Cortex of kidney (tissue), 1 donor: ENCODE measurements at places on chromosomes 6 and 20.

- no peak for DNase-seq
These were observed 7.6 kb upstream of the RNF114 start for GRCh38 chr20:49928411-49929141.

DNA sequence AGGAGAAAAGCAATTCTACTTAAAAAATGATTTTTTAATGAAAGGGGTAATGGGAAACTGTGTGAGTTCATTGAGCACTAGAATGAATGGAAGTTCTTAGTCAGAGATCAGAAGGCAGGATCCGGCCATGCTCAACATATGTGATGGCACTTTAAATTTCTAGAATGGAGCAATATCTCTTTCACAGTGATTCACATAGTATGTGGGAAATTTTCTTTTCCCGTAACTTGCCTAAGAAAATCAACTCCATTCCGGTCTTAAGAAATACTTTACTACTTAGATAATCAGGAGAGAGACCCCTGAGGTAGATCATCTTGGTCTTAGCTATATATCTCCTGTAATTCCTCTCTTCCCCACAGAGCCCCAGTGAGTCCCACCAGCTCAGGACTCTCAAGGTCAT is 131.8 kb downstream of the SCML4 start:
- no peak for DNase-seq

DNA sequence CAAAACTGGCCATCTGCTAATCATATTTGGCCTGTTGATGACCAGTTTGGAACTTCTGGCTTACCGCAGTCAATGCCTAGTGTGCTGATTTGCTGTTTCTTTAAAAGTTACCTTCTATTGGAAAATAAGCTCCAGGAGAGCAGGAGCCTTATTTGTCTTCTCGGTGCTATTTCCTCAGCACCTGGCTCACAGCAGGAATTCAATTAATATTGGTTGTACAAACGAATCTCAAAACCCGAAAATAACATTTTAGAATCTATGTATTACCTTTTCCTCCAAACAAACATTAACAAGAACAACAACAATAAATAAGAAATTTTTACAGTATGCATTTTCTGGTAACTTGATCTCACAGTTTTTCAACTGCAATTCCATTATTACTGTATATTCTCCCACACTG is 1080.7 kb upstream of the MAP3K7 start:
- DNase-seq, result no peak

DNA sequence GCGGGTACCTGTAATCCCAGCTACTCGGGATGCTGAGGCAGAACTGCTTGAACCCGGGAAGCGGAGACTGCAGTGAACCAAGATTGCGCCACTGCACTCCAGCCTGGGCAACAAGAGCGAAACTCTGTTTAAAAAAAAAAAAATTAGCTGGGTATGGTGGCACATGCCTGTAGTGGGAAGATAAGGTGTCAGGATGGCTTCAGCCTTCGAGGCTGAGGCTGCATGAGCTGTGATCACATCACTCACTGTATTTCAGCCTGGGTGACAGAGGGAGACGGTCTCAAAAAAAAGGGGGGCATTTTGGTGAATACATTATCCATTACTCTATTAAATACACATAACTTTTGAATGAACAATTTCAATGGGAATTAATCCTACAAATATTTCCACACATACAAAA is 32.4 kb downstream of the SNX3 start:
- DNase-seq, result no peak

GRCh38 chr6:49097116-49097515 is 365.9 kb downstream of the MMUT start:
- no peak for DNase-seq

DNA sequence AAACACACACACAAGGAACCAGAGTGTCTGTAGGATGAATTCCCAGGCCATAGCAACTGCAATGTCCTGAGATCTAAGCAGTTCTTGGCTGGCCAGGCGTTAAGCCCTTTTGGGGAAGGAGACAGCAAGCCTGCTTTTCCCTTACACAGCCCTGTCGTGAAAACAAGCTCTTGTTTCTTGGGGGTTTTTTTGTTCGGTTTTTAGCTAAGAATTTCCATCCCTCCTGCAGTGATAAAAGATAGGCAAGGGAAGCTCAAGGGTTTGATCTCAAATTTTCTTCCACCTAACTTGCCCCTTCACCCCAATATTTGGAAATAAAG is 1.5 kb downstream of the TNFRSF21 start:
- no peak for DNase-seq

- no peak for DNase-seq
These were observed 71.8 kb downstream of the ARHGAP18 start for GRCh38 chr6:129638055-129638684.

GRCh38 chr6:150667977-150668716 is 68.5 kb downstream of the PLEKHG1 start:
- no peak for DNase-seq

DNA sequence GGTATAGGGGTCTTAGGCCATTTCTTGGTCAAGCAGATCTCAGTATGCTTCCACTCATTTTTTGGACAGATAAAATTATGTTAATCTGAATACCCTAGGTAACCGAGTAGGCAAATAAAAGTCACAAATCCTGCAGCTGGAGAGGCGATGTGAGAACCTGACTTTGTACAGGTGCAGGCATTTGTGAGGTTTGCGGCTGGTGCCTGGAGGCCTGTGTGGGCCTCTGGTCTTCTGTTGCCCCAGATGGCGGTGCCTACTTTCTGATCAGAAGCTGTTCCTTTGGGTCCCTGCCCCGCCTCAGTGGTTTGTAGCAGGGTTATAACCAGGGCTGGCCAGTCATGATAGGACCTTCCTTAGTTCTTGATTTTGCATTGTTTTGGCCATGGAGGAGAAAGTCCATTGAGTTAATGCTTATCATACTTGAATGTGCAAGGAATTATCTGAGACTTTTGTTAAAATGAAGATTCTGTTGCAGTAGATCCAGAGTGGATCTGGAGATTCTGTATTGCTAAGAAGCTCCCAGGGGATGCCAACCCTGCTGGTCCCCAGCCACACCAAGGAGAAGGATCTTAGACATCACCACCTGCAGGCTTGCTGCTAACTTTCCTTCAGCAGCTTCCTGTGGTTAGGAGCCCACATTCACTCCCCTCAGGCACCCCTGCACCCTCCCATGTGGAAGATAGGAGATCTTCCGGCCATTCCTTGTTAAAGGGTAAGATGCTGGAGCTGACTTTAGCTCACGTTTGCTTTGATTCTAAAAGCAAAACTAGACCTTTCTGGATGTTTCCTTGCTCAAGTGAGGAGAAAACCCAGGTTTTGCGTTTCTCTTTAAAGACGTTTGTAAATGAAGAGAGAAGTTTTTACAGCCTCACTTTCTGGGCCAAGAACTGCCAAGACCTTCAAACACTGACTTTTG is 50.7 kb downstream of the LRRC1 start:
- no peak for DNase-seq

GRCh38 chr20:47989957-47990356 is 204.7 kb upstream of the SULF2 start:
- no peak for DNase-seq

DNA sequence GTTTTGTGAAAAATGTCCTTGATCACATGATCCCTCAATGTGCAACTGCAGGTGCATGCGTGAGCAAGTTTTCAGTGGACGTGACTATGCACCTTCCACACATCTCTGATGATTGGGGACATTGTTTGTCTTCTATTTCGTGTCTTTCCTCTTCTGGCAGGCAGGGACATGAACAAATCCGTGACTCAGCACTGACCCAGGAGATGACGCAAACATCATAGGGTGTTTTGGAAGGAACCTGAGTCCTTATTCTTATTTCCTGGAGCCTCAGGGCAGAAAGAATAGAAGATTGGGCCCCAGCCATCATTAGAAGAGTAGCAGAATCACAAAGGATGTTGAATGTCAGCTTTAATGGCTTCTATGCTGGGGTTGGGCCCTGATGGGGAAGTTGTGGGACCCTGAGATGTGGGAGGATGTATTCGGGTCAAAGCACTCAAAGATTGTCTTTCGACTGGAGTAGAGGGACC is 11.9 kb upstream of the SIRPD start:
- no peak for DNase-seq

- no peak for DNase-seq
These were observed 11.7 kb downstream of the SNTA1 start for GRCh38 chr20:33431797-33432381.

DNA sequence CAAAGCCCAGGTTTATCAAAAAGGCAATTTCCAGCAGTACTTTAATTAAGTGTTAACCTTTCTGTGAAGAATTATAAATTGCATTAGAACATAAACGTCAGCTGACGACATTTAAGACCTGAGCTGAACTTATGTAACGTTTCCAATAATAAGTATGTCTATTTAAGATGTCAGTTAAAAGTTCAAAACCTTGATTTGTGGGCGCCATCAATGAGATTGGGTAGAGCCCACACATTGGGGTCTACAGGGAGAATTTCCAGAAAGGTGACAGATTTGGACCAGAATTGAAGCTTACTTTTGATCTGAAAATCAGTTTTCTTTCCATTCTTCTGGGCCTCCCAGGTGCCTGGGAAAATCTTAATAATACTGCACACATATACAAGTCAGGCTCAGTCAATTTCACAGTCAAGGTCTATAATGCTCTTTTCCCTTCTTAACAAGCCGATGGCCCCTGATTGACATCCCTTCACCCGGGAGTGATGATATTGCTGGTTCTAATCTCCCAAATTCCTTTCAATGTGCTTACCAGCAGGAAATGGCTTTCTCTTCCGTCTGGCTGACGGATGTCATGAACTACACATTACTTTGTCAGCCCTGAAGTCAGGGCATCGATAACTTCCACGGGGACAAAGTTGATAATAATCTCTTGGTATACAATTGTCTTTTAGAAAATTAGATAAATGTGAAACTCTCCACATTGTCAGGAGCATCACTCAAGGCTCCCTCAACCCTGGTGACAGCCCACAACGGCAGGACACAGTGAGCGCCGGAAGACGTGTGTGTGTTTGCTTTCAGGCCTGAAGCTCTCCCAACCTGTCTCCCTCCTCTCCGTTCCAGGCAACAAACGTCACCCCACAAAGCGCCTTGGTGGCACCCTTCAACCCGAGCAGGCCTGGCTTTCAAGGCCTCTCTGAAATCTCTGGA is 396.5 kb upstream of the CNR1 start:
- DNase-seq, result no peak

- no peak for DNase-seq
These were observed 126.9 kb downstream of the MRPL14 start for GRCh38 chr6:44000164-44000842.

- no peak for DNase-seq
These were observed 4.6 kb downstream of the DACT2 start for GRCh38 chr6:168314948-168315347.

DNA sequence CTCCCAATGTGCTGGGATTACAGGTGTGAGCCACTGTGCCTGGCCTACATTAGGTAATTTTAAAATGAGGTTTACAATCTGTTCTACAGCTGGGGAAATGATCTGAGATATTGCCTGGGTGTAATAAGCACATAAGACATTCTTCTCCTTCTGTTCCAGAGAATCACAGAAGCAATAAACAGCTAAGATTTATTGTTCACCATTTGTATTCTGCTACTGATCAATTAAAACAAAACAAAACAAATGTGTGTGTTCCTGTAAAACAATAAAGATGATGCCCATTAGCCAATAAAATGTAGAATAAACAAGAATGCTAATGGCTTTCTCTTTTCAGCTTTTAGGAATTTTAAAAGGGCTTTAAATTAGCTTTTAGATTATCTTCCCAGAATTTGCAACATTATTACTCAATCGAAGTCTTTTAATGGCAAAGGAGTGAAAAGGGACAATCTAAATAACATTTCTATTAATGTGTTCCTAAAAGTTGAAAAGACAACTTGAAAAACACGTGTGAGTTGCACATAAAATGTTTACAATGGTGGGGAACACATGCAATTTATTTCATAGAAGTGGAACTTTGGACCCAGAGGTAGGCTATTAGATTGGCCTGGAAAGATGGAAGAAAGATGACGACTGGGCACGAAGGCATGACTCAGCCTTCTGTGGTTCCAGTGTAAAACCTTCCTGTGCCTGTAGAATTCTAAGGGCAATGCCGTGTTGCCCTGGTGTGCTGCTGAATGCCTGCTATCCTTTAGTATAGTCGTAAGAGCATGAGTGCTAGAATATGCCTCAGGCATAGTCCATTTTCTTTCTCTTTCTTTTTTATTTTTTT is 29.0 kb upstream of the DEK start:
- DNase-seq, result no peak

DNA sequence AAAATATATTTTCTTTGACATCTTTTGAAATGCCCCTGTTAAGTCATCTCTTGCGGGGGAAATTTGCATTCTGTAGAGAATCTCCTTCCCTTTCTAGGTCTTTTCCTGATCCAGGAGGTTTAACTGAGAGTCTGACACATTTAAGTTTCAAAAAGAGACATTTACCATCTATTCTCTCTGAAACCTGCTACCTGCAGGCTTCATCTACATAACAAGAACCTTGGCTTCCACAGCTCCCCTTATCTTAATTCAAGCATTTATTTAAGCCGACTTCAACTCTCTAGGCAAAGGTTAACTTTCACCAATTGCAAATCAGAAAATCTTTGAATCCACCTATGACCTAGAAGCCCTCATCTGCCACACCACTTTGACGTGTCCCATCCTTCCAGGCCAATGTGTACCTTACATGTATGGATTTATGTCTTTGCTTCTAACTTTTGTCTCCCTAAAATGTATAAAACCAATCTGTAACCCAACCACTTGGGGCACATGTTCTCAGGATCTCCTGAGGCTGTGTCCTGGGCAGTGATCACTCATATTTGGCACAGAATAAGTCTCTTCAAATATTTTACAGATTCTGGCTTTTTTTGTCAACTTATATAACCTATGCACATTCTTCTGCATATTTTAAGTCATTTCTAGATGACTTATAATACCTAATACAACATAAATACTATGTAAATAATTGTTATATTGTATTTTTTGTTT is 666.7 kb downstream of the UTRN start:
- DNase-seq, result no peak

- no peak for DNase-seq
These were observed 106.4 kb downstream of the JARID2 start for GRCh38 chr6:15352220-15352619.

GRCh38 chr6:165611294-165611693 is 51.7 kb downstream of the PDE10A start:
- DNase-seq, result no peak

DNA sequence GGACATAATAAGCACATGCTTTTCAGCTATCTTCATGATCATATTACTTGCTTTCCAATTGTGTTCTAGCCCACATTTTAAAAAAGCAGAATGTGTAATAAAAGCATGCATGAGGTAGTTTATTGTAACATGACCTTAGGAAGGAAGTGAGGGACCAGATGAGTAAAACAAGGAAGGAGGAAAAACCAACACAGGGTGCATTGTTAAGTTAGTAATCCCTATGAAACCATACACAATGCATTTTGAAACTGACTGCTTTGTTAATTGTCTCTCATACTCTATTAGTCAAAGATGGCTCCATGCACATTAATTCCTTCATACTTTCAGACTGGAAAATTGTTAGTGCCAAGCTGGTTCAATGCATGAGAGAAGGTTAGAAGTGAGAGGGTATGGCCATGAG is 37.7 kb upstream of the CENPW start:
- no peak for DNase-seq

DNA sequence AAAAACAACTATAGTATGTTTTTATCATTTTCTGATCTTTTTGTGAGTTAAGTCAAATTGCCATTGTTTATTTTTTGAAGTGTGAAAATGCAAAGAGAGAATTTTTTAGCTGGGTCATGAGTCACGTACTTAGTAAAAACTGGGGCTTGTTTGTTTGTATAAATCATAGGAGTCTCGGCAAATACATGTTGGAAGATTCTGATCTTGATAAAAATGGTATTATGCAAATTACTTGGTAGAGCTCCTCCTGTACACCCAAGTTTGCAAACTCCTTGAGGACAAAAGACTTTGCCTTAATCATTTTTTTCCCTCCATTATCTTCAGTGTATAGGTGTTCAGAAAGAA is 25.8 kb downstream of the TBPL1 start:
- DNase-seq, result no peak

- no peak for DNase-seq
These were observed 19.7 kb downstream of the KLHL31 start for GRCh38 chr6:53645859-53646258.
